ENCODE measurements at places on chromosomes 6 and 20.

DNA sequence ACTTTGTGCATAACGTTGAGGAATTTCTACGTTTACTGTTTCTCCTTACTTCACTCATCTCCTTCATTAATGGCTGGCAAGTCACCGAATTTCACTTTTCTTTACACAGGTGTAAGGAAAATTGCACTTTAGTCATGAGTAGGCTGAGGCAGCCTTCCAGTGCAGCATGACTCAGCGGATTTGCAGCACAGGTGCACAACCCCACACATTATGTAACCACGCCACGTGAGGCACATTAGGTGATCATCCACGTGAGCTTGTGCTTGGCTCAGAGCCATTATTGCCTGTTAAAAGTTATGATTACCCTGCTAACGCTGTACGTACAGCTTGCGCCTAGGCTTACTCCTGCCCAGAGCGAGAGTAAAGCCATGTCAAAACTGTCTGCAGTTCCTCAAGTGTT is 158.8 kb downstream of the NKAIN2 start:
- DNase-seq, result no peak

DNA sequence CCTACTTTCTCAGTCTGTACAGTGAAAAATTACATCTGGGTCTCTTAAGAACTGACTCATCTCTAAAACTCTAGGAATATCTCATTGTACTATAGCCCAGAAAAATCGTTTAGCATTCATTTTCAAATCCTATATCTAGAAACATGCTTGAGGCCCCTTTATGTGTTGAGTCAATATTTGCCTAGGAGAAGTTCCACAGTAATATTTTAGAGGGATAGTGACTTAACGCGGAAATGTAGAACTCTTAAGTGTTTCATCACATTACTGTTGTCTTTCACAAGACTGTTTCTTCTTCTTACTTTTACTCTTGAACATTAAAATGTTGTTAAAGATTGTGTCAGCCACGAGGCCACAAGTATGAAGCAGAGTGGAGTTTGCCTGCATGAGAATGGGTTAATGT is 23.0 kb upstream of the MYLIP start:
- no peak for DNase-seq

- no peak for DNase-seq
Observed at GRCh38 chr6:23329086-23329485, 759.7 kb downstream of the HDGFL1 start.

DNA sequence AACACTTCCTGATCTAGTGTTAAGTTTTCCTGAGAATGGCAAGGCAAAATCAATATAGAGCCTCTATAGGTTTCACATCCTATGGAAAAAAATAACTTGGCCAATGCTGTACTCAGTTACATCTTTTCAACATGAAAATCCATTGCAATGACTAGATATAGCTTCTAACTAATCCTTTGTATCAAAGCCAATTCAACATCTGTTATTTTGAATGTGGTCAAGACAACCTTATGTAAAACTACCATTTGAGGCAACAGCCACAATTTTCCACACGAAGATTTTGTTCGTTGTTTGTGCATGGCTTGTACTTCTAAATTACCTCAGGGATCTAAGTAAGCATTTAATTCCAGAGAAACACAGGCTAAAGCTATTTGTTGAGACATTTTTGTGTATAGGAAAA is 637.8 kb upstream of the EYS start:
- DNase-seq, result no peak

DNA sequence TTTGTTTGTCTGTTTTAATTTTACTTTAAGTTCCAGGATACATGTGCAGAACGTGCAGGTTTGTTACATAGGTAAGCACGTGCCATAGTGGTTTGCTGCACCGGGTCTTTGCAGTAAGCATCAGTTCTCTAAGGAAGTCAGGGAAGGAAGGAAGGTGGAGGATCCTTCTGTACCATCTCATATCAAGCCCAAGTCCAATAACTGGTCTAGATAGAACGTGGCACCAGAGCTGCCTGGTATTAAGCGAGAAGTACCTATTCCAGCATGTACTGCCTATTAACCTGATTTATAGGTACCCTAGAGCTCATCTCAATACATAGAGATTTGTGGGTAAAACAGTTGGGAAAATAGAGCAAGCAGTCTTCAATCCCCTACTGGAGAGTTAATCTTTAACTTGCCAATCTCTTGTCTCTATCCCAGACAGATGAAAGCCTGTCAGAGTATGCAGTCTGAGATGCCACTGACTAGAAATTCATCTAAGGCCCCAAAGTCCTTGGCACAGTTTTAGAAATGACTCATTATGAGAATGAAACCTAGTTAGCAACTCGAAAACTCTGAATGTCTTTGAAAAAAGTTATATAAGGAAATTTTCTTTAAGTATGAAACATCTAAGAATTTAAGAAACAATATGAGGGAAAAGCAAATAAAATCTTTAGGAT is 144.9 kb downstream of the TFAP2A start:
- DNase-seq, result no peak

- DNase-seq, result no peak
Observed at GRCh38 chr20:3115190-3116107, 30.9 kb upstream of the AVP start.

DNA sequence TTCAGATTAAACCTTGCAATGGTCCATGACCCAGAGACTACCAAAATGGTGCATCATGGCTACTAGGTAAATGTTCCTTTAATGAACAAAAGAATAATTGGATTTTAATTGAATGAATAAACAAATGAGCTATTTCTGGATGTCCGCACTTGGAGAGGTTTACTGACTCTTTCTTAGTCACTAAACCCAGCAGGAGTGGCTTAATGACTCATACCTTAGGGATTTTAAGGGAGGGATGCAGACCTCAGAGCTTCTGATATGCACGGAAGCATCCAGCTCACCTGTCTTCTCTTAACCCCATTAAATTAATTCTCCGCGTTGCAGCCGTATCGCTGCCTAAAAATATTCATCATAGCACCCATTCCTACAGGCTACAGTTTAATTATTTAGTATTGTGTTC is 970.0 kb upstream of the SLC35B3 start:
- DNase-seq, result no peak

GRCh38 chr6:131736003-131736596 is 25.3 kb upstream of the CTAGE9 start:
- no peak for DNase-seq

- no peak for DNase-seq
Observed at GRCh38 chr6:44113414-44113813, 13.8 kb downstream of the MRPL14 start.

GRCh38 chr6:163944897-163945296 is 530.4 kb downstream of the QKI start:
- DNase-seq, result peak; percentile 66

GRCh38 chr6:166928644-166929541 is 27.5 kb downstream of the RNASET2 start:
- DNase-seq, result no peak

- DNase-seq, result no peak
Observed at GRCh38 chr6:85124472-85125354, 325.2 kb upstream of the NT5E start.

DNA sequence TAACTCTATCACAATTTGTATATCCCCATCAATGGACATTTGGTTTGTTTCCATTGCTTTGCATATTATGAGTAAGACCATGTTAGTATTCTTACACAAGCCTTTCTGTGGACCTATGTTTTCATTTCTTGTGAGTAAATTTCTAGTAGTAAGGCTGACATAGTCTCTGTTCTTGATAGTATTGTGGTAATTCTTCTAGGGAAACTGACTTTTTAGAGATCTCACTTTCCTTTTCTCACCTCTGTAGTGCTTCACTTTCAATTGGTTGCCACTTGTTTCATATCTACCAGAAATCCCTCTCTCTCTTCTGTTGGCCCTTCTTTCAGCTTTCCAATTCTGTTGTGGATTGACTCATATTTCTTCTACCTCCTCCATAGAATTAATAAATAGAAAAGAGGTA is 8.5 kb downstream of the ISM1 start:
- no peak for DNase-seq

- peak; percentile 97 for DNase-seq
Observed at GRCh38 chr6:53794720-53795339, at the start of gene LRRC1. Gene LRRC1, plus strand, starts transcription at chr6:53795005. Its CDS starts 252 bp downstream, at chr6:53795257.

GRCh38 chr20:45792317-45793118 is 764 bp downstream of the DNTTIP1 start:
- peak; percentile 82 for DNase-seq
